Common myeloid progenitor, CD34-positive (primary cell): ENCODE measurements at places on chromosomes 5 and 9.
A peak's percentile ranks its signal among the peaks of the same experiment; 100 is the strongest.

GRCh38 chr5:142798099-142798770 lies 28.1 kb downstream of the ARHGAP26 start:
- H3K27ac ChIP-seq, result no peak overlapping the region
- H3K4me3 ChIP-seq, result no peak overlapping the region
- H3K4me1 ChIP-seq, result peaks cover 34% of the 10 kb centered on the region
- no peaks in the 10 kb centered on the region for H3K27me3 ChIP-seq
- H3K36me3 ChIP-seq, result no peaks in the 10 kb centered on the region

DNA sequence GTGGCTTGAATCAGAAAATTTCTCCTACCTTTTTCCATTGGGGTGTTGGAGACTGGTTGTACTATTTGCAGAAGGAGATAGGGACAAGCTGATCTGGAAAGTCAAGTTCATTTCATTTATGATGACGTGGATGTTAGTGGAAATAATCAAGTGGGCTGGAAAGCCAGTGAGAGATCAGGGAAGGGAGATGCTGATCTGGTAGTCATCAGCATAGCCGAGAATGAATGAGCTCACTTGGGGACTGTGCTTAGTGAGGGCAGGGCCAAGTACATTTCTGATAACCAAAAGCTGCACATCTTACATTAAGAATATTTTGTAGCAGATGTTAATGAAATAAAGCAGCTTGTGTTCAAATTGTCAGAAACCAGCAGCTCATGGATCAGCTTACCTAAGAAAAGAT lies 12.1 kb downstream of the MAN2A1 start:
- H3K36me3 ChIP-seq, result no peaks in the 10 kb centered on the region
- no peak overlapping the region for H3K27ac ChIP-seq
- DNase-seq, result no peak
- no peaks in the 10 kb centered on the region for H3K4me1 ChIP-seq
- H3K27me3 ChIP-seq, result no peaks in the 10 kb centered on the region
- H3K4me3 ChIP-seq, result no peak overlapping the region

DNA sequence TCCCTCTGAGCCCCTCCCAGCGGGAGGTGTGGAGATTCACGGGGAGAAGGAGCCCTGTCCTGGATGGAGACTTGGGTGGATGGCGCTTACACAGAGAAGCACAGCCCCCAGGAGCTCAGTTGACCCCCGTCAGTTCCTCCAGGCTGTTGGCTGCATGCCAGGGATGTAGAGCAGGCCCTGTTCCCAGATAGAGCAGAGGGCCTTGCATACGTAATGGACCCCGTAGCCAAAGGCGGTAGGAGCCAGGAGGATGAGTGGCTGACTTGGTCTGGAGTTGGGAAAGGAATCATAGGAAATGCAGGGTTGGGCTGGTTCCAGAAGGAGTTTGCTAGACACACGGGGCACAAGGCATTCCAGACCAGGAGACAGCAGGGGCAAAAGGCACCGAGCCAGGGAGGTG lies 2.5 kb downstream of the PMPCA start:
- DNase-seq, result no peak
- H3K27ac ChIP-seq, result no peak overlapping the region
- H3K4me1 ChIP-seq, result peaks cover 28% of the 10 kb centered on the region
- H3K27me3 ChIP-seq, result no peaks in the 10 kb centered on the region
- H3K36me3 ChIP-seq, result peaks cover 32% of the 10 kb centered on the region
- no peak overlapping the region for H3K4me3 ChIP-seq

GRCh38 chr9:115815786-115816185 lies 337.8 kb upstream of the PAPPA start:
- DNase-seq, result no peak
- H3K27me3 ChIP-seq, result no peaks in the 10 kb centered on the region
- H3K27ac ChIP-seq, result no peak overlapping the region
- H3K4me1 ChIP-seq, result no peaks in the 10 kb centered on the region

GRCh38 chr9:34419716-34420504 lies 38.5 kb downstream of the FAM219A start:
- no peaks in the 10 kb centered on the region for H3K27me3 ChIP-seq
- DNase-seq, result no peak
- no peaks in the 10 kb centered on the region for H3K36me3 ChIP-seq
- no peak overlapping the region for H3K27ac ChIP-seq

DNA sequence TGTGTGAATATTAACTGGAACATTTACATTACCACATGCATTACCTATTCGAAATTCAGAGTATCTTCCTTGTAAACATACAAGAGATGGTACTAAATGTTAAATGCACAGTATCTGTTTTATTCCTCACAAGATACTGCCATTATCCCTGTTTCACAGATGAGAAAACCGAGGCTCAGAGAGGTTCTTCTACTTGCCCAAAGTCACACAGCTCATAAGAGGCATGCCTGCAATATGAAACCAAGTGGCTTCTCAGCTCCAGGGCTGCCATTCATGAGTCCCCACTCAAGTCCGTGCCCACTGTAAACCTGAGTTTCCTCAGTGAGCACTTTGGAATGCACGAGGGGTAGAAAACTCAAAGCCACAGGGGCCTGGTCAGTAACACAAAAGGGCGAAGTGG lies 55.0 kb upstream of the FABP6 start:
- no peak overlapping the region for H3K27ac ChIP-seq
- H3K4me1 ChIP-seq, result no peaks in the 10 kb centered on the region
- H3K36me3 ChIP-seq, result no peaks in the 10 kb centered on the region
- DNase-seq, result no peak
- H3K4me3 ChIP-seq, result no peak overlapping the region

DNA sequence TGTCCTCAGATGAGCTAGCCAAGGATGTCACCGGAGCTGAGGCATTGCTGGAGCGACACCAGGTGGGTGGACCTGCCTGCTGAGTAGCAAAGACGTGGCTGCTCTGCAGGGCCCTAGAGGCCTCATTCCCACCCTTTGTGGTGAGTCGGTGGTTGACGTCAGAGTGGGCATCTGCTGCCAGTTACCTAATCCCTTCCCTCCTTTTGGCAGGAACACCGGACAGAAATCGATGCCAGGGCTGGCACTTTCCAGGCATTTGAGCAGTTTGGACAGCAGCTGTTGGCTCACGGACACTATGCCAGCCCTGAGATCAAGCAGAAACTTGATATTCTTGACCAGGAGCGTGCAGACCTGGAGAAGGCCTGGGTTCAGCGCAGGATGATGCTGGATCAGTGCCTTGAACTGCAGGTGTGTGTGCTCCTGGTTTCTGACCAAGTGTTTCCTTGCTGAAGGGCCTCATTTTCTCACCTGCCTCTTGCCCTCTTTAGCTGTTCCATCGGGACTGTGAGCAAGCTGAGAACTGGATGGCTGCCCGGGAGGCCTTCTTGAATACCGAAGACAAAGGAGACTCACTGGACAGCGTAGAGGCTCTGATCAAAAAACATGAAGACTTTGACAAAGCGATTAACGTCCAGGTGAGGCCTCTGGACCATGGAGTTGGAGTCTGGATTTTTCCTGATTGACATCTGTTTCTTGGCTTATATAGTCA lies 48.9 kb downstream of the DYNC2I2 start:
- H3K4me3 ChIP-seq, result no peak overlapping the region
- peaks cover 73% of the 10 kb centered on the region for H3K36me3 ChIP-seq
- no peak for DNase-seq
- no peaks in the 10 kb centered on the region for H3K27me3 ChIP-seq

- no peak overlapping the region for H3K27ac ChIP-seq
- DNase-seq, result no peak
- H3K4me3 ChIP-seq, result no peak overlapping the region
- H3K27me3 ChIP-seq, result no peaks in the 10 kb centered on the region
- no peaks in the 10 kb centered on the region for H3K4me1 ChIP-seq
- no peaks in the 10 kb centered on the region for H3K36me3 ChIP-seq
These were observed 222.6 kb upstream of the PIK3R1 start for GRCh38 chr5:67992923-67993322.

DNA sequence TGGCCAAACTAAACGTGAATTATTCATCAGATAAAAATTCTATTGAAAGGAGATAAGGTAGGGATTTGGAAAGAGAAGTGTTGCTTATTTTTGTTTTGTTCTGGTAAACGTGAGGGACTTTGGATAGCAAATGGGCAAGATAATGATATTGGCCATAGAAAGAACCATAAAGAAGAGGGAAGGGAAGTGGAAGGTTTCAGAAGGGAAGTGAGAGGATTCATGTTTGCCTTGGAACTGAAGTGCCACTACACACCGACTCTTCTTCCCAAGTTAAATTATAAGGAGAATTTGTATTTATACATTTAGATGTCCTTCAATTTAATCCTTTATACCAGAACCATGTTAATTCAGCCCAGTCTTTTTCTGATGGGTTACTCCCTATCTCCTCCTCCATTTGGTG lies 42.1 kb upstream of the TAF11L2 start:
- no peak overlapping the region for H3K27ac ChIP-seq
- DNase-seq, result no peak
- H3K4me3 ChIP-seq, result no peak overlapping the region
- no peaks in the 10 kb centered on the region for H3K27me3 ChIP-seq
- no peaks in the 10 kb centered on the region for H3K36me3 ChIP-seq

DNA sequence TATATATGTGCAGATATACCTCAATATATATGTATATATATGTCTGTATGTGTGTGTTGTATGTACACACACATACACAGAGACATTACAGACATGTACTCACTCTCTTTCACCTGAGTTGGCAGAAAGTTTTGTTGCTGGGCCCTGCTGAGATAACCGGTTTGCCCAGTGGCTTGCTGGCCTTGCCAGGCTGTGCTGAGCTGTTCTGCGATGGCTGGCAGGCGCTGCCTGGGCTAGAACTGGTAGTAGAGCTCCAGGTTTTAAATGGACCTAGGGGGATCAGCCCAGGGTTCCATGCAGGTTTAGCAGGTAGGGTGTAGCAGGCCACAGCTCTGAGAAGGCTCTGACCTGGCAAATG lies 394.3 kb downstream of the GADD45G start:
- H3K4me3 ChIP-seq, result peak overlapping the region; percentile 61
- no peak for DNase-seq
- peak overlapping the region; percentile 70 for H3K27ac ChIP-seq
- no peaks in the 10 kb centered on the region for H3K36me3 ChIP-seq

GRCh38 chr9:137195525-137196220 lies 4.9 kb downstream of the TPRN start:
- H3K36me3 ChIP-seq, result peaks cover 3% of the 10 kb centered on the region
- H3K27me3 ChIP-seq, result peaks cover 4% of the 10 kb centered on the region

- no peaks in the 10 kb centered on the region for H3K36me3 ChIP-seq
- no peaks in the 10 kb centered on the region for H3K4me1 ChIP-seq
- H3K27me3 ChIP-seq, result no peaks in the 10 kb centered on the region
- no peak overlapping the region for H3K27ac ChIP-seq
- no peak overlapping the region for H3K4me3 ChIP-seq
- no peak for DNase-seq
These were observed 1666.1 kb upstream of the WWC1 start for GRCh38 chr5:166625210-166625865.

- H3K27me3 ChIP-seq, result no peaks in the 10 kb centered on the region
- no peak for DNase-seq
- no peaks in the 10 kb centered on the region for H3K4me1 ChIP-seq
- no peak overlapping the region for H3K4me3 ChIP-seq
- H3K36me3 ChIP-seq, result no peaks in the 10 kb centered on the region
These were observed 66.1 kb downstream of the OSMR start for GRCh38 chr5:38911933-38912332.

GRCh38 chr9:96009690-96010472 lies 134.4 kb downstream of the ERCC6L2 start:
- H3K4me3 ChIP-seq, result no peak overlapping the region
- H3K27ac ChIP-seq, result no peak overlapping the region
- H3K36me3 ChIP-seq, result peaks cover 18% of the 10 kb centered on the region

GRCh38 chr9:81414836-81415235 lies 274.5 kb downstream of the TLE1 start:
- H3K27me3 ChIP-seq, result no peaks in the 10 kb centered on the region
- H3K27ac ChIP-seq, result no peak overlapping the region
- no peaks in the 10 kb centered on the region for H3K36me3 ChIP-seq
- H3K4me3 ChIP-seq, result no peak overlapping the region
- no peak for DNase-seq
- H3K4me1 ChIP-seq, result no peaks in the 10 kb centered on the region

DNA sequence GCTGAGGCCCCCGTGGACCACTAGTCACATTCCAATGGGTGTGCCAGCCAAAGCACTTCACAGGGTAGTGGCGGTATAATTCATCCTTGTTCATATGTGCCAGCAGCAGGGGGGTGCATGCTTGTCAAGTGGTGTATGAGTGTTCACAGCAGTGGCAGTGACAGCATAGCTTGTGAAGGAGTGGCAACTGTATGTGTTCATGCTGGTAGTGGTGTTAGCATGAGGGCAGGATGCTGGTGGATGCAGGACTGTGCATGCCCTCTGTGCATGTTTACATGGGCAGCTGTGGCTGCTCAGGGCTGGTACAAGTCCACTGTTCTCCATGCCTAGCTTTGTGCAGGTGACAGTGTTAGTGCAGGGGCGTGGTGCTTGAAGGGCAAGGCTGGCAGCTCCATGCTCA lies 253.4 kb upstream of the DMAC1 start:
- no peak for DNase-seq
- no peaks in the 10 kb centered on the region for H3K27me3 ChIP-seq
- H3K4me1 ChIP-seq, result no peaks in the 10 kb centered on the region
- H3K4me3 ChIP-seq, result no peak overlapping the region
- no peaks in the 10 kb centered on the region for H3K36me3 ChIP-seq

GRCh38 chr5:37720550-37720952 lies 119.3 kb downstream of the GDNF start:
- H3K36me3 ChIP-seq, result peaks cover 3% of the 10 kb centered on the region
- H3K4me3 ChIP-seq, result no peak overlapping the region
- H3K4me1 ChIP-seq, result no peaks in the 10 kb centered on the region
- H3K27me3 ChIP-seq, result no peaks in the 10 kb centered on the region
- no peak for DNase-seq
- H3K27ac ChIP-seq, result no peak overlapping the region

DNA sequence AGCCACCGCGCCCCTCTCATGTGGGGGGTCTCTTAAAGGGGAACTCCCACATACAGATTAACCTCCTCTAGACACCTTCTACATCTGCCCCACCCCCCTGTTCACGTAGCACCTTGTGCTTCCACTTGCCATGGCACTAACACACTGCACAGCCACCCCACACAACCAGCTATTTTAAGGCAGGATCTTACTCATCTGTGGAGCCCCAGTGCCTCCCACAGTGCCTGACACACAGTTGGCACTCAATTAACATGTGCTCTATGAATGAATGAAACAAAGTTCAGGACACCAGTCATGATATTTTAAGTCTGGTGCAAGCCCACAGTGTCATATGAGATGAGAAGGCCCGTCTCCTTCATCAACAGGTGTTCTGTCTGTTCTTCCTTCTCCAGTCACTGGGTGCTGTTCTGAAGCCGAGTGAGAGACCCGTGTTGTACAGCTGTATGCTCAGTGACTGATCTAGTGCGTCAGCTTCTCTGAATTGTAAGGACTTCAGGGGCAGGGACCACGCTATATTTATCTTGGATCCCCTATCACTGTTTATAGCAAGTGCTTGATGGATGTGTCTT lies 149.1 kb downstream of the TLE1 start:
- H3K36me3 ChIP-seq, result no peaks in the 10 kb centered on the region
- no peaks in the 10 kb centered on the region for H3K4me1 ChIP-seq
- no peak overlapping the region for H3K27ac ChIP-seq
